ENCODE measurements at places on chromosomes 3 and 15. TPM values are rescaled to one million over a fixed set of nuclear protein-coding genes. Genes with fewer than 3 reads are reported as not detected.
A peak's percentile ranks its signal among the peaks of the same experiment; 100 is the strongest.

Gene ITGB5
- total RNA-seq = 0.37 TPM

Gene SGO1
- 38.0 TPM for total RNA-seq

Gene CXCR6
- total RNA-seq = 1.8 TPM

Gene FGD5
- not detected for total RNA-seq

Gene THRB
- not detected for total RNA-seq

- DNase-seq = no peak
Measured at GRCh38 chr3:159273070-159273469, 471.2 kb downstream of the MFSD1 start.

GRCh38 chr3:143464850-143465249, 345.3 kb downstream of the CHST2 start:
- no peak for DNase-seq

DNA sequence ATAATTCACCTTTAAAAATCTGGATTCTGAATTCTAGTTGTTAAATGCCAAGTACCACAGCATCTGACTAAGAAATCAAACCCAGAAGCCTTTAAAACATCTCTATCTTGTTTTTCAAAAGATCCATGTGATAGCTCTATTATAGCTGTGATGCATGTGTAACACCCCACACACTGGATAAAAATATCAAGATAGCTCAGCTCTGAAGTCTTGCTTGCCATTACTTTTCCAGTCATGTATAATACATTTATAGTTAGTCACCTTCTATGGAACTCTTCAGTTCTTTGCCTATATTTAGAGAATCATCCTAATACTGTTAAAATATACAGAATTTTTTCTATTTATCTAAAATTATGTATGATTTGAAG, 11.6 kb downstream of the ARPP19 start:
- DNase-seq = no peak

DNA sequence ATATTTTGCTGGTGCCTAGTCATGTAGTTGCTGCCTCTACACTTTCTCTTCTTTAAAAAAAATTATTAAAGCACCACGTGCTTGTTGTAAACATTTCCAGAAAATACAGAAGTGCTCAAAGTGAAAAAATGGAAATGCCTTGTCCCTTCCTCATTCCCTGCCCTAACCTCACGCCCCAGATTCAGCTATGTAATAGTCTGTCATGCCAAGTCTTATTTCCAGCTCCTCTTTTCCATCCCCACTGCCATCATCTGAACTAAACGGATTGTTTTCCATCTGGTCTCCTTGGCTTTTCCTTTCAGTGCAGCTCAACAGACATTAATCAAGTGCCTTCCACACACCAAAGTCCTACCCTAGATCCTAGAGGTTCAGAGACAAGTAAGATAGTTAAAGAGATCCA, 15.5 kb downstream of the ZNF774 start:
- no peak for DNase-seq

- no peak for DNase-seq
Measured at GRCh38 chr3:118080889-118081288, 953.8 kb downstream of the IGSF11 start.

GRCh38 chr3:197027896-197028727, 1.5 kb downstream of the MELTF start:
- peak; percentile 54 for DNase-seq

GRCh38 chr15:46703871-46704637, 1013.3 kb upstream of the SEMA6D start:
- no peak for DNase-seq

- DNase-seq = no peak
Measured at GRCh38 chr15:62413786-62414185, 248.7 kb upstream of the C2CD4B start.

- DNase-seq = no peak
Measured at GRCh38 chr3:183653209-183654064, 18.0 kb downstream of the KLHL24 start.

DNA sequence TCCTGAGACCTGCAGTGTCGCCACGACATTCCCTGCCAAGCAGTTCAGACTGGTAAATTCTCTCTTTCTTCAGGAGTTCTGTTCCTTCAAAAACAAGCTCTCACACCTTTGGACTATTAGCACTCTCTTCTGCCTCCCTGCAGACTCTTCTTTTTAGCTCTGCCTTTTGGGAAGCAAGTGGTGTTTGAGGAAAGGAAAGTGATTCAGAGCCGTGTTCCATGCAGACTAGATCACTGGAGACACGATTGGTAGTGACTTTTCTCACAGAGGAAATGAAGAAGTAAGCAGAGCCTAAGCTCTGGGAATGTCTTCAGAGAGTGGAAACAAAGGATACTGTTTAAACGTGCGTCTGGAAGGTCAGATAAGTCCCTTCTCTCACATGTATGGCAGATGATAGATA, 270.6 kb upstream of the TPRG1 start:
- DNase-seq = no peak

DNA sequence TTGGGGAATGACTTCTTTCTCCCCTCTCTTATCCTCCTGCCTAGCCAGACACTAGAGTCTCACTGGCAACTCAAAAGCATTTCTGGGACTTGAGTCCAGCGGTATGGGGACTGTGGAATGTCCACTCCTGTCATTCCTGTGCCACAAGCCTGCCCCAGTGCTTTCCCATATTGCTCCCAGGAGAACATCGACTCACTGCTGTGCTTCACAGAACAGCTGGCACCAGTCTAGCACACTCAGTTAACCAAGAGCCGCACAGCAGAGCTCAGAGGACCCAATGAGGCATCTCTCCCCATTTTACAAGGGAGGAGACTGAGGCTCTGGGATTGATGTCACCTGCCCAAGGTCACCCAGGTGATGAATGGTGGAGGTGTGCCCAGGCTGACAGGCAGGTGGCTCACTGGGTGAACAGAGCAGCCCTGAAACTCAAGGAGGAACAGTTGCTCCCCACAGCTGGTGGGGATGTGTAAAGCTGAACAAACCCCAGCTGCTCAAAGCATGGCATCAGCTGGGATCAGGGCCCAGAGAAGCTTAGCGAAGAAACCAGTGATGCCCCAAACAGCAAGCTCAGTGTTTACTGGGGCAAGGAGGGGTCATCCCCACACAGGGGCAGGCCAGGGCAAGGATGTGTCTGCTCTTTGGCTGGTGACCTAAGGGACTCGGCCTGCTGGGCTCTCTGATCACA, 35.4 kb upstream of the DUSP7 start:
- DNase-seq = no peak

GRCh38 chr15:73493922-73494321, 51.0 kb downstream of the REC114 start:
- DNase-seq = no peak

DNA sequence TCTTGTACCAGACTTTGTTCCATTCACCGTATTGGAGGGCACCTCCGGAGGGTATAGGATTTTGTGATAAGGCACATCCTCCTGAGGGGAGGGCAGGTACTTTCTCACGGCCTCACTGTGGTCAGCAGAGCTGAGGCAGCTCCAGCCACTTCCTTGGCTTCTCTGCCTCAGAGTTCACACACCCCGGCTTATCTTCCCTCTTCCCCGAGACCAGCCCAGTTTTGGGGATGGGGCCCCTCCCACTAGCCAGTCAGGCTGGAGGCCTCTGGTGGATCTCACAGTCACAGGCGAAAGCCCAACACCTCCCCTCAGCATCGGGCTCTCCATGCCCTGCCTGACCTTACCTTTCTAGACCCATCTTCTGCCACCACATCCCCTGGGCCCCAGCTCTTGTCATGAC, 316.2 kb upstream of the CTDSPL start:
- no peak for DNase-seq

DNA sequence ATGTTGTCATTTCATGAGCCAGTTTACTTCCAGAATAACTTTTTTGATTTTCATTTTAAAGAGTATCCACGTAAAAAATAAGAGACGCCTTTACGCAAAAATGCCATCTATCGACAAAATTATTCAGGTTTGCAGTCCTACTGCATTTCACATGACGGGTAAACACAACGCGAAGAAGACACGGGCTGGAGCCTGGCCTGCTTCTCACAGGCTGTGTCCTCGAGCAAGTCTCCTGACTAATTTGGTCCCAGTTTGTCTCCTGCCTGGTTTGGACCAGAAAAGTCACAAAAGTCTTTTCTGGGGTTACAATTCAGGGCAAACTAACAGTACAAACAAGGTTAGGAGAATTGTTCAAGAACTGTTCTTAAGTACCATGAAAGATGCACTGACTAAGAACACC, 51.7 kb downstream of the CHSY1 start:
- DNase-seq = no peak

All from activated naive CD4-positive, alpha-beta T cell treated with anti-CD3 and anti-CD28 coated beads, Interleukin-2, amount 50 U/mL, for 72 hours (primary cell).